ENCODE measurements at places on chromosomes 6 and 20.

- no peak for DNase-seq
These were observed 212.2 kb upstream of the FOXA2 start for GRCh38 chr20:22796469-22797077.

DNA sequence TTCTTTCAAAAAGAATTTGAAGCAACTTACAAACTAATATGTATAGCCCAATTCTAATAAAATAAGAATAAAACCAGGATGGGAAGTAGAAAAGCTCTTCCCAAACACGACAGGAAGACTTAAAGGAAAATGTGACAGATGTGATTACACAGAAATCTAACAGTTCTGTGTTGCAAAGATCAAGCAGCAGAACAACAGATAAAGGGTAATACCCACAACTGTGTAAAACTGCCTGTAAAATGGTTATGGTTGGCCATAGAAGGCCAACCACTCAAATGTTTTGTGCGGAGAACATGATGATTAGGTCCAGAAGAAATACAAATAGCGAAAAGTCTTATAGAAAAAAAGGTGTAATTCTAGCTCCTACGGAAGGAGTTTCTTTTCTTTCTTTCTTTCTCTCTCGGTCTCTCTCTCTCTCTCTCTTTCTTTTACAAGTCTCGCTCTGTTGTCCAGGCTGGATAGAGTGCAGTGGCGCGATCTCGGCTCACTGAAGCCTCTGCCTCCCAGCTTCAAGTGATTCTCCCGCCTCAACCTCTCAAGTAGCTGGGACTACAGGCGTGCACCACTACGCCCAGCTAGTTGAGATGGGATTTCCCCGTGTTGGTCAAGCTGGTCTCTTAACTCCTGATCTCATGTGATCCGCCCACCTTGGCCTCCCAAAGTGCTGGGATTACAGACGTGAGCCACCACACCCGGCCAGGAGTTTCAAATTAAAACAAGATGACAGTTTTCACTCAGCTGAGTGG lies 128.5 kb downstream of the QRSL1 start:
- no peak for DNase-seq

GRCh38 chr6:161792851-161793493 lies 519.1 kb upstream of the AGPAT4 start:
- no peak for DNase-seq

- DNase-seq, result no peak
These were observed 131.4 kb downstream of the SULF2 start for GRCh38 chr20:47653869-47654268.

DNA sequence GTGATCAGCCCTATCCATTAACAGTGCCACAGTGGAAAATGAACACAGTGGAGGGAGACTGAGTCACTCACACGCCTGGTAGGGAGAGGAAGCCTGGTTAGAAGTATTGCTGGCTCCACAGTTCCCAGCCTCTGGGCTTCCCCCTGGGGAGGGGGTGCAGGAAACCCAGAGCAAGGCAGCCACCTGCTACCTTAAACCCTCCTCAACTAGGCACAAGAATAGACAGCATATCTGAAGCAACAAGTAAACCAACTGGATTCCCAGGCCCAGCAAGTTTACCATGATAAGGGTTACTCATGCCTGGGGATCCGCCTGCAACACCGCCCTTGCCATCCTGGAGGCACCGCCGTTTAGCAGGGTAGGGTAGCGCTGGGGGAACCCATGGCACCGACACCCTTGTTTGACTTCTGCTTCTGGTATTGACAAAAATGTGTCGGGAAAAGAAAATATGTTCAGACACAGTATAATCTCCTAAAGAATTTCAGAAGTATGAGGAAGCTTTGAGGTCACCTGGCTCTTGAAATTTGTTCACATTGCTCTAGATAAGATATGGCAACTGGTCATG lies 38.3 kb downstream of the SLC22A23 start:
- DNase-seq, result no peak

DNA sequence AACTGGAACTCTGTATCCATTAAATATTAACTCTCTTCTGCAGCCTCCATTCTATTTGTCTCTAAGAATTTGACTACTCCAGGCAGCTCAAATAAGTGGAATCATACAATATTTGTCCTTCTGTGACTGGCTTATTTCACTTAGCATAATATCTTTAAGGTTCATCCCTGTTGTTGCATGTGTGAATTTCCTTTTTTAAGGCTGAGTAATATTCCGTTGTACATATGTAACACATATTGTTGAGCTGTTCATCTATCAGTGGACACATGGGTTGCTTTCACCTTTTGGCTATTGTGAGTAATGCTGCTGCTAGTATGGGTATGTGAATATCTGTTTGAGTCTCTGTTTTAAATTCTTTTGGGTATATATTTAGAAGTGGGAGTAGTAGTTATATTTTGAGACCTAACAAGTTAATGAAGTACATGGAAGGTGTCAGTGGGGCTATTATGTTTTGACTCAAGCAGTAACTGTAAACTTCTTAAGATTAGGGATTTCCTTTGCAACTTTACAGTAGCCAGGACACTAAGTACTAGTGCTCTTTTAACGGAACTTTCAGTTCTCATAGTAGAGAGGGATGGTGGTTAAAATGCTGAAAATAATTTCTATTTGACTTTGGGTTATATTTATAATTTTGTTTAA lies 29.7 kb upstream of the TMEM217 start:
- DNase-seq, result no peak

DNA sequence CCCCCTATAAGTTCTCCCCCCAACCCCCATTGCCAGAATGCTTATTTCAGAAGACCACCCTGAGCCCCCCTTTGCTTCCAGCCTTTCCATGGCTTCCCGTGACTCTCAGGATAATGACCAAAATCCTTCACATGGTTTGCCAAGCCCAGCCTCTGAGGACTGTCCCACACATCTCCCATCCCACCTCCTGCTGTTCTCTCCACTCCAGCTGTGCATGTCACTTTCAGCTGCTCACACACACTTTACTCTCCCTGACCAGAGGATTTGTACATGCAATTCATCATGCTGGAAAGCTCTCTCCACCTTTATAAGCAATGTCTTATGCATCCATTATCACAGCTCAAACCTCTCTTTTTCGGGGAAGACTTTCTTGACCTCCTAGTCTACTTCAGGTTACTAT lies 164.2 kb downstream of the PRL start:
- no peak for DNase-seq

GRCh38 chr6:152457949-152458624 lies 179.1 kb downstream of the SYNE1 start:
- no peak for DNase-seq

- DNase-seq, result no peak
These were observed 135.4 kb upstream of the GGTLC1 start for GRCh38 chr20:24124003-24124402.

- DNase-seq, result no peak
These were observed at the start of gene DDAH2 for GRCh38 chr6:31728767-31729514. Gene DDAH2, minus strand, starts transcription at chr6:31729299. Its CDS starts 138 bp downstream, at chr6:31729161.

DNA sequence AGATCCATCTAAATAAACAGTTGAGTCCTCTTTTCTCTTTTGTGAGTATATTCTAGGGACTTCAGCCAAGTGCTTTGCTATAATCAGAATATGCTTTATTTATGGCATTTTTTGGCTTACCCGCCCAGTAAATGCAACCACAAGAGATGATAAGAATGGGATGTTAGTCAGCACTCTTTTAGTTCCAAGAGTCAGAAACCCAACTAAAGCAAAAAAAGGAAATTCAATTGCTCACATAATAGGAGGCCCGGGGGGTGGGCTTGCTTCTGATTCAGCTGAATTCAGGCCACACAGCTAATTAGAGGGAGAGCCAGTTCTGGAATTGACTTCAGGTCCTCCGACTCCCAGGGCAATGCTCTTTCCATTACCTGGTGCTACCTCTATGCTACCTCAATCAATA lies 250.6 kb downstream of the FARS2 start:
- DNase-seq, result no peak

- DNase-seq, result no peak
These were observed 11.2 kb upstream of the ZNFX1 start for GRCh38 chr20:49288784-49289696.

- no peak for DNase-seq
These were observed 464.9 kb upstream of the SOX4 start for GRCh38 chr6:21128601-21129000.

GRCh38 chr6:138225953-138226352 lies 7.7 kb upstream of the PBOV1 start:
- no peak for DNase-seq

DNA sequence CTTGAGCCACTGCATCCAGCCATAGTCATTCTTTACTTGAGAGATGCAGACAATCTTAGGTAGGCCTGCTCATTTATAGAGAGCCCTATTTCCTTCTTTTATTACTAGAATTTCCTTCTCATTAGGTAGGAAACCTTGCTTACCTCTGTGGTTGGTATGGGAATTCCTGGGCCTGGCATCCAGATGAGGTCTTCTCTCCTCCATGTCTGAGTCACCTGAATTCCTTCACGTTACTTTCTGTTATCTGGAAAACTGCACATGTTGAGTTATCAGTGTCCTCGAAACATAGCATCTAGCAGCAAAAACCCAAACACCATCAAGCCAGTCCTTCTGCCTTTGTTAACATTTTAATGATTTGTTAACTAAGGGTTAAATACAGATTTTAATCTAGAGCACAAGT lies 2.2 kb downstream of the ZNFX1 start:
- no peak for DNase-seq

- DNase-seq, result no peak
These were observed 17.4 kb upstream of the CSE1L start for GRCh38 chr20:49028684-49029083.

GRCh38 chr20:62405981-62406513 lies 1.0 kb downstream of the CABLES2 start:
- DNase-seq, result no peak

GRCh38 chr20:32411955-32412706 lies 54.0 kb downstream of the ASXL1 start:
- DNase-seq, result no peak

DNA sequence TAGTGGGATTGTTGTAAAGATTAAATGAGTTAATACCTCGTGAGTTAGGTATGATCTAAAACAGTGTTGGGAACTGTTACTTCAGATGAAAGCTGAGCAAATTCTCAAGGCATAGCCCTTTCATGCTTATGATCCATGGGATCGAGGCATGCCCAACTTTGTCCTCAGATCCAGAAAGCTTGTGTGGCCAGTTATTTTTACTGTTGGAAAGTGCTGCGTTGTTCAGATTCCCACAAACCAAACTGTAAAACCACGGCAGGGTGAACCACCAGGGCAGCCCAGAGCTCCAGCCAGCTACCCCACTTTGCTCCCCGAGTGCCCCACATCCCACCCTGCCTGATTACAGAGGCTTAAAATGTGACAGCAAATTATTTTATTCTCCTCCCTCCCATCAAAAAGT lies 139.3 kb upstream of the RIN2 start:
- DNase-seq, result no peak

DNA sequence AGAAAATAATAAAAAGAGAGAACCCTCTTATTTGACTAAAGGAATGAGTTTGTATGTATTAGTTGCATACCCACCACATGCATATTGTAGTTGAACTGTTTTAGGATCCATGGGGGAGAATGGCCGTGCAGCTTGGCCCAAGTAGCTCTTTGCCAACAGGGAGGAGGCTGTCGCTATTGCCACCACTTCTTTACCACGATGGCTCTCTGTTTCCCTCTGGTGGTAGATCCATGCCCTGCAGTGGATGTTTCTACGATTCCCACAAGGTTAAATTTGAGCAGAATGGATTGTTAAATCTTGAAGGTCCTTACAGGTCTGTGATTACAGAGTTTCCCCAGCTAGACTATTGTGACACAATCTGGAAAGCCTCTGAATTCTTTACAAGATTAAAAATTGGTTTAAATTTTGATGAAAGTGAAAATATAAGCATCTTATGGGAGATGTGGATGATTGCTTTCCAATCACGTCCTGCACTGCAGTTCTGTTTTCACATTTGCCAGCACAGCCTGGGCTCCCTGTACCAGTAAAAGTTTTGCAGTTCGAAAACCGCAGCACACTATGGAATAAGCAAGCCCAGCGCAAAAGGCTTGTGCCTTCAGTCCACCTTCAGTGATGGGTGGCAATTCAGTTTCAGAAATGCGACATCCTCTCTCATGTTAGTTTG lies 34.4 kb upstream of the FNDC1 start:
- peak; percentile 50 for DNase-seq

GRCh38 chr20:51732096-51732791 lies 35.9 kb downstream of the ATP9A start:
- no peak for DNase-seq

- DNase-seq, result no peak
These were observed 3.1 kb upstream of the MRPS10 start for GRCh38 chr6:42220807-42221206.

- no peak for DNase-seq
These were observed 23.3 kb downstream of the RAMACL start for GRCh38 chr6:166563200-166563599.

GRCh38 chr6:106356378-106356777 lies 4.1 kb upstream of the CRYBG1 start:
- no peak for DNase-seq

- no peak for DNase-seq
These were observed 1.6 kb downstream of the RIPPLY2 start for GRCh38 chr6:83854766-83855165.

- no peak for DNase-seq
These were observed 152.9 kb downstream of the JARID2 start for GRCh38 chr6:15398633-15399275.

- DNase-seq, result no peak
These were observed 116.3 kb downstream of the KIF13A start for GRCh38 chr6:17871189-17871519.

GRCh38 chr6:46367354-46368168 lies 123.7 kb downstream of the RCAN2 start:
- DNase-seq, result no peak

GRCh38 chr6:22435151-22435550 lies 134.2 kb upstream of the HDGFL1 start:
- DNase-seq, result no peak

GRCh38 chr6:24391208-24391607 lies 11.5 kb upstream of the MRS2 start:
- DNase-seq, result no peak

- no peak for DNase-seq
These were observed 129.9 kb downstream of the CRYBG1 start for GRCh38 chr6:106490436-106490835.

- no peak for DNase-seq
These were observed 28.2 kb downstream of the GPR63 start for GRCh38 chr6:96809119-96809518.

- no peak for DNase-seq
These were observed 24.9 kb upstream of the LAMA4 start for GRCh38 chr6:112279031-112279935.

GRCh38 chr20:20227013-20227571 lies 140.8 kb upstream of the INSM1 start:
- no peak for DNase-seq

Data from effector memory CD4-positive, alpha-beta T cell (primary cell).